ENCODE measurements at places on chromosomes 16 and 17.

DNA sequence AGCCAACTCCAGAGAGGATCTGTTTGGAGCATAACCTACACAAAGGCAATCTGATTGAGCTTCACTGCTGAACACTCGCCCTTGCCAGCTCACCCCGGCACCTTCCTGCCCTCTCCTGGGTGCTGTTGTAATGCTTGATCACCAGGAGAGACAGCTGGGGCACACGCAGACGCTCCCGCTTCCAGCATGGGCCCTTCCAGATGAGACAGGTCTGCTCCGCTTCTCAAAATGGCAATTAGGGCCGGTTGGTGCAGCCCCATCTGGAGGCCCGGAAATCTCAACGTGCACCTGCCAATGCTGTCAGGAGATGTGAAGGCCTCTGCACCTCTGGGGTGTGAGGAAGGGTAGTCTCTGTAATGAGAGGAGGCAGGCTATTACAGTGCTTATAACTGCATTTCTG is 206.1 kb downstream of the ABCC12 start:
- no peak for DNase-seq

- DNase-seq = no peak
These were observed 36.7 kb downstream of the CMIP start for GRCh38 chr16:81481207-81481821.

DNA sequence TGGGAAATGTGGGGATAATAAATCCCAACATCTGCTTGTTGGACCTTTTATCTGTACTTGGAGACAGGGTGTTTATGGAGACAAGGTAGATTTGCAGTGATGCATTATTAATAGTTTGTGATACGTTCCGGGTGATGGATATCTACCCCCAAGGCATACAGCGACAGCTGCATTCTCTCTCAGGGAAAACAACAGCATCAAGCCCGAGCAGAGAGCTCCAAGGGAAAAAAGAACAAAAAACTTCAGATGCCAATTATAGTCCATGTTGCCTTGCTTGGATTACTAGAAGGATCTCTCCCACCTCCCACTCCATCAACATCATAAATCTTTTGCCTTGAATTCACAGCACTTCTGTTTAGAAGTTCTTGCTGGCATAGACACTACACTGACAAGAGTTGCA is 187.5 kb upstream of the CDH11 start:
- no peak for DNase-seq

GRCh38 chr17:78589031-78589675 is 12.0 kb upstream of the DNAH17 start:
- no peak for DNase-seq

DNA sequence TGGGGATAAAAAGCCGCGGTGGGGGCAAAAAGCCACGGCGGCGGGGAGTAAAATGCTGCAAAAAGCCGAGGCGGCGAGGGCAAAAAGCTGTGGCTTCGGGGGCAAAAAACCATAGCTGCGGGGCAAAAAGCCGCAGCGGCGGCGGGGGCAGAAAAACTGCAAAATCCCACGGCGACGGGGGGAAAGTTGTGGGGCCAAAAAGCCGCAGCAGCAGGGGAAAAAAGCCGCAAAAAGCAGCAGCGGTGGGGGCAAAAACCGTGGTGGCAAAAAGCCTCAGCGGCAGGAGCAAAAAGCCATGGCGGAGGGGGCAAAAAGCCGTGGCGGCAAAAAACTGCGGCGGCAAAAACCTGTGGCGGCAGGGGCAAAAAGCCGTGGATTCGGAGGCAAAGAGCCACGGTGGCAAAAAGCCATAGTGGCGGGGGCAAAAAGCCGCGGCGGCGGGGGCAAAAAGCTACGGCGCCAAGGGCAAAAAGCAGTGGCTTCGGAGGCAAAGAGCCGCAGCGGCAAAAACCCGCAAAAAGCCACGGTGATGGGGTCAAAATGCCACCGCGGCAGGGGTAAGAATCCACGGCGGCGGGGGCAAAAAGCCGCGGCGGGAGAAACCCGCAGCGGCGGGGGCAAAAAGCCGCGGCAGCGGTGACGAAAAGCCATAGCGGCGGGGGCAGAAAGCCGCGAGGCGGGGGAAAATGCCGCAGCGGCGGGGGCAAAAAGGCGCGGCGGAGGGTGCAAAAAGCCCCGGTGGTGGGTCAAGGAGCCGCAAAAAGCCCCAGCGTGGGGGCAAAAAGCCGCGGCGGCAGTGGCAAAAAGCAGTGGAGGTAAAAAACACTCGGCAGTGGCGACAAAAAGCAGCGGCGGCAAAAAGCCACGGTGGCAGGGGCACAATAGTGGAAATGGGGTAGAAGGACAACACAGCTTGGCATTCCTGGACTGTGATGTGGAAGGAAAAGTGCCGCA is 192.8 kb downstream of the SHCBP1 start:
- no peak for DNase-seq

DNA sequence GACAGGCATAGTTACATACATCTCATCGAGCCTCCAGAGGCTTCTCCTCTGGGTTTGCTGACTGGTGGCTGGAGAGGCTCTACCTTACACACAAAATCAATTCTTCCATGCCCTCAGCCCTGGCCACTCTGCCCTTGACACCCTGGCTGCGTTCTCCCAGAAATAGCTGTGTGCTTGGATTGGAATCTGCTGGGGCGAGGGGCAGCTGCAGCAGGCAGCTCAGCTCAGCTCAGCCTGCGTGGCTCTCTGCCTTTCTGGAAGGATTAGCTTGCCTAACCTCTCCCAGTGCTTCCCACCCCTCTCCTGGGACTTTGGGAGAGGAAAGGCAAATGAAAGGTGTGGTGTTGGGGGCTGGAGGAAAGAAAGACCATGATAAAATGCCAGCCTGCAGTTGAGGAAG is 216.1 kb downstream of the ENGASE start:
- no peak for DNase-seq

DNA sequence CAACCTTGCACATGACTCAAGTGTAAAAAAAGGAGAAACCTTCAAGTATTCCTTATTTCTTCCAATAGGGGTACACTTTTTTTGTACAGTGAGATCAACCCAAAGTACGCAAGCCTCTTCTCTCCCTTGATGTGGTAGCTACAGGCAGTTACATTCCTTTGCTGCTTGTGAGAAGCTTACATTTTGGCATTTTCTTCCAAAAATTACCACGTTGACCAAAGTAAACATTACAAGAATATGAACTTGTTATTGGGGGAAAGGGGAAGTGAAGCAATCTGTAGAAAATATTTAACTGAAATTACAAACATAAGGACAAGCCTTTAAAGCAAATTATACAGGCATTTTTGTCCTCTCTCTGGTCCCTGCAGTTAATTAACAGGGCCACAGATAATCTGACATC is 97.0 kb upstream of the TOB1 start:
- no peak for DNase-seq

DNA sequence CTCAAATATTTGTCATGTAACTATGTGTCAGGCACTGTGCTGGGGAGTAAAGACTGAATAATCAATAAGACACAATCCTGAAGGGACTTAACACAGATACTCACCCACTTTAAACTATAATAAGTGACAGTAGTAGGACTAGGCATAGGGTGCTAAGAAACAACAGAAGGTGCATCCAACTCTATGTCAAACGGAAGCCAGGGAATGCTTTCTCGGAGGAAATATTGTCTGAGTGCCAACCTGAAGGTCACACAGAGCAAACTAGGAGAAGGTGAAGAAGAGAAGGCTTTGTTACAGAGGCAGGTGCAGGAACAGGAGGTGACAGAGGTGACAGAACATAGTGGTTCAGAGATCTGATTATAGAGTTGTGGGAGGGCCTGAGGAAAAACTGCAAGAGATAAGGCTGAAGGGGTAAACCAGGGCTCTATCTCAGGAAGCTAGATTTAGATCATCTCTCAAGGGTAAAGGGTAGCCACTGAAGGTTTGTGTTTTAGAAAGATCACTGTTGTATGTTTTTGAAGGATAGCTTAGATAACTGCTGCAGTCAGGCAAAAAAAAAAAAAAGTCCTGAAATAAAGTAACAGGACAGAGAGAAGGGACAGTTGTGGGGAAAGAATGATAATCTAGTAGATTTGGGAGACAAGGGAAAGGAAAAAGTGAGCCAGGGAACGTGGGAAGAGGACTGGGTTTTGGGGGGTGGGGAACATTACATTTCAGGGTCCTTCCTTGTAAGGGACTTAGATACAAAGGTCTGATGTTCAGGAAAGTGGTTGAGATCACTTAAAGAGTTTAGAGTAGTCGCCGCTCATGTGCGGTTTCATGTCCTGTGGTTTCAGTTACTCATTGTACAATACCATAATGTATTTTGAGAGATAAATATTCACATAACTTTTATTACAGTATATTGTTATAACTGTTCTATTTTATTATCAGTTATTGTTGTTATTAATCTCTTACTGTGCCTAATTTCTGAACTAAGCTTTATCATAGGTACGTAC is 85.6 kb upstream of the NETO2 start:
- no peak for DNase-seq

DNA sequence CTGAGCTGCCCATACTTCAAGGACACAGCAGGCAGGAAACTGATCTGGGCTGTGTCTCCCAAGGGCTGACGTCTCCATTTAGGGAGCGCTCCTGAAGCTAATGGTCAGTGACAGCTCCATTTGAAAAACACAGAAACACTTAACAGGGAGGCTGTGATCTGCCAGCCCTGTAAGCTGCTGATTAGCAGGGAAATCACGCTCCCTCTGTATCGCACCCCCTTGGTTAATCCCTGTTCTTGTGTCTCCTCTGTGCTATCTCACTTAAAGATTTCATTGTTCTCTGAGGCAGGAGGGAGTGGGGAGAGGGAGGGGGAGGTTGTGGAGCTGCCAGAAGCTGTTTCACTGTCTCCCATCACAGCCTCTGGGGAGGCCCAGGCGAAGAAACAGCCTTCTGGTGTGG is 47.4 kb upstream of the CACNG3 start:
- DNase-seq = no peak

- DNase-seq = no peak
These were observed 13.8 kb upstream of the TMEM98 start for GRCh38 chr17:32914181-32914580.

DNA sequence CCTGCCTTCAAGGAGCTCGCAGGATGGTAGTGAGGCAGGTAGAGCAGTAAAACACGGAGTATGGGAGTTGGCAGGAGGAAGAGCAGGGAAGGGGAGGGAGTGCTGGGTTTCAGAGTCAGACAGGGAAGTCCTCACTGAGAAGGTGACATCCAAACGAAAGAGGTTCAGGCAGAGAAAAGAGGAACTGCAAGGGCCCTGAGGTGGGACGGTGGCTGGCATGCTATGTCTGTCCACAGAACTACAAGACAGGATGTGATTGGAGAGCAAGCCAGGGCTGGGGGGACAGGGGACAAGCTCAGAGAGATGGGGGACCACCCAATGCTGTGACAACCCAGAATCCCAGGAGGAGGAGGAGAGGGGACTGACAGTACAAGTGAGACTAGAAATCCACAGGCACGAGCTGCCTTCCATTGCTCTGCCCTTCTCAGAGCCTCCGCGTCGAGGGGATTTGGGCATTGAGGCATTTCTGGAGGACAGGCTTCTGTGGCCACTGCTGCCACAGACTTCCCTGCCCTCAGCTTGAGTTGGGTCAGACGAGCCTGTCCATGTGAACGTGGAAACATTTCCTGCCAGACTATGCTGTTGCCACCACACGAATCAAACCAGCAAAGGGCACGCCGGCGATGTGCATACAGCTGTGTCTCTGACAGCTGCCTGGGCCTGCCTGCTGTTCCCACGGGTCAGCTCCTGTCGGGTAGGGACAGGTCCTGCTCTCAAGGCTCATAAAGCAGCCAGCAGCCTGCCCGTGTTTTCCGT is 100.1 kb downstream of the RAB11FIP4 start:
- DNase-seq = no peak

GRCh38 chr16:563072-563644 is 3.0 kb downstream of the PRR35 start:
- DNase-seq = no peak

- DNase-seq = no peak
These were observed 145.7 kb upstream of the IRX3 start for GRCh38 chr16:54431997-54432896.

DNA sequence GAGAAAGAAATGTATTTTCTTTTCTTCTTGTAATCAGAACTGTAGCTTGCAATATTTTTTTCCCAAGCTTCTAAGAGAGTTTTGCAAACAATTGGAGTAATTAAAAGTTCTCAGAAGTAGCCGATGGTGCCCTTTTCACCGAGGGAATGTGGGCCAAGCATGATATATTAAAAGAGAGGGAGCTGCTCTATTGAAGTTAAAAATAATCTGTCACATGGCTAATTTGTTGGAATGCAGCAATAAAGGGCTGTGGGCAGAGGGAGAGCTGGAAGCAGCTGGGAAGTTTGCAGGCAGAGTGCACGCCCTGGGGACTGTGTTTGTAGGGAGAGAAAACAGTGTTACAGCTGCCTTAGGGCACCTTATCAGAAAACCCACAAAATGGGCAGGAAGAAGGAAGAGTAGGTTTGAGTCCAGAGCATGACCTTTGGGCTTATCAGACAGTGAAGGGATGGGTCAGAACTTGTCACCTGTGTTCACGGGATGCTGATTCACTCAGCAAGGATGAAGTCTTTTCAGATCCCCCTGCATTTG is 18.5 kb upstream of the TERF2 start:
- no peak for DNase-seq

- no peak for DNase-seq
These were observed 14.0 kb downstream of the YPEL2 start for GRCh38 chr17:59345476-59345875.

- DNase-seq = no peak
These were observed 8.5 kb downstream of the NAGPA start for GRCh38 chr16:5025171-5025632.

- no peak for DNase-seq
These were observed 136.9 kb downstream of the MAP2K6 start for GRCh38 chr17:69551212-69552010.

DNA sequence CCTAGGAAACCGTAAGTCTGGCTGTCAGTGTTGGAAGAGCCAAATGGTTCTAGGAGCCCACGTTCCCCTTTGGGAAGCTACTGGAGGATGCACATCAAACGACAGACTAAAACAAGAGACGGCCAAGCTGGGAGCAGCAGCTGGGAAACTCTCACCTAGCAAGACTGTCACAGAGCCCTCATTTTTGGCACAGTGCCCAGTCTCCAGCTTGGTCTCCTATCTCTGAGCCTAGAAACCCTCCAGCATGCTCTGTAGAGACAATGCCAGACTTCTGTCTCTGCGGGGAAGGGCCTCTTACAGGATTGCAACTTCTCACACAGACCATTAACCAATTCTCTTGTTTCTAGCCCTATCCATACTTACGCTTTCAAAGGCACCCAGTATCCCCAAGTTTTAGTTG is 23.5 kb downstream of the GTF3C1 start:
- DNase-seq = no peak

- no peak for DNase-seq
These were observed 9.8 kb downstream of the SOCS3 start for GRCh38 chr17:78349891-78350642.

GRCh38 chr17:13544292-13544691 is 57.4 kb downstream of the HS3ST3A1 start:
- no peak for DNase-seq

GRCh38 chr16:82317411-82318167 is 147.6 kb upstream of the MPHOSPH6 start:
- no peak for DNase-seq

GRCh38 chr17:75922963-75923874 is 17.6 kb downstream of the FBF1 start:
- no peak for DNase-seq

- no peak for DNase-seq
These were observed 16.0 kb upstream of the SPPL2C start for GRCh38 chr17:45828582-45829133.
